ENCODE measurements at places on chromosomes 6 and 20.

- no peak for DNase-seq
These were observed 90.3 kb downstream of the SHLD1 start for GRCh38 chr20:5840411-5841002.

- no peak for DNase-seq
These were observed 43.0 kb upstream of the HIVEP1 start for GRCh38 chr6:11969092-11969491.

DNA sequence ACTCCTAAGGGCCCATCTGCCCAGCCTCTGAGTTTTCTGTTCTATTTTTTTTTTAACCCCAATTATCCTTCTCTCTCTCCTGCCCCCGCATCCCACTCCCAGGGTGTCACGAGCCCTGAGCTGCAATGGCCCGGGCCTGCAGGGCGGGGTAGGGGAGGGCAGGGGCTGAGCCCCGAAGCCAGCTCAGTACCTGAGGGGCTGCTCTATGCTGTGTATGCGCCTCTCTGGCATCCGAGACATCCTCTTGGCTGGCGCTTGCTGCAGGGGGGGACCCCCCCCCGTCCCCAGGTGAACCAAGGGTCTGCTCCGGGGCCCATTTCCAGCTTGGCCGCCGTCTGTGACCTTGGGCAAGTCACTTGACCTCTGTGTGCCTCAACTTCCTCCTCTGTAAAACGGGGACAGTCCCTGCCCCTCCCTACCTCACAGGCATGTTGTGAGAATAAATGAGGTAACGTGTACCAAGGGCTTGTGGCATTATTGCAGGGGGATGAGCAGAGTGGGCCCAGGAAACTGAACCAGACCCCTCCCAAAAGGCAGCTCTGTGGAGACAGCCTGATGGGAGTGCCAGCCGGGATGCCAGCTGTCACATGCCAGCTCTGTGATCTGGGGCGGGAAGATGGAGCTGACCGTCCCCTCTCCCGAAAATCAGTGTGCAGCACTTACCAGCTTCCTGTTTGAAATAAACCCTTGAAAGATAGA lies 13.0 kb upstream of the MYL9 start:
- no peak for DNase-seq

GRCh38 chr6:3382326-3383279 lies 74.2 kb downstream of the SLC22A23 start:
- DNase-seq: no peak

DNA sequence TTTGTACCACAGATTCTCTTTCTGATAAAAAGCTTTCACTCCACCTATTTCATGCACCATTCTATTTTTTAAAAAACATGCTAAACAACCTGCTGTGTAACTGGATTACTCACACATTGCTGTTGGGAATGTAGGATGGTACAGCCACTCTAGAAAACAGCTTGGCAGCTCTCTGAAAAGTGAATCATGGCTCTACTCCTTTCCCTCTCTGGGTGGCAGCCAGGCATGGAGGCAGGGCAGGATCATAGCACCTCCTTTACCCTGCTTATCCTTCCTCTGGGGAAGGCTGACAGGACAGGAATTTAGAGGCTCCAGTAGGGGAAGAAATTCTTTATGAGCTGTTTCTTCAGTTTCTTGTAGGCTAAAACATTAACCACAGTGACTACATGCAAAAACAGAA lies 6.7 kb upstream of the VNN2 start:
- no peak for DNase-seq

DNA sequence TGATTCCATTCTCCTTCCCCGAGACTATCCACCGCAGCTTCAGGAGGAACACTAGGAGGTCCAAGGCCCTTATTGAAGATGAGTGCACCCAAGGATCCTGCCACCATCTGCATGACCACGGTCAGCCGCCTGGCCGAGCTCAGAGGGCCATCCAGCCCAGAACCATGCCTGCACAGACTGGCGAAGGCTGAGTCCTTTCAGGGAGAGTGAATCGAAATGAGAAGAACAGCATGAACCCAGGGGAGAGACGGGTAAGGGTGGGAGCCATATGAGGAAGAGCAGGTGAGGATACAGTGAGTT lies 26.3 kb downstream of the SERPINB6 start:
- DNase-seq: no peak

All from MV-4-11 (cell line).